ENCODE measurements at places on chromosomes 2 and 18.

DNA sequence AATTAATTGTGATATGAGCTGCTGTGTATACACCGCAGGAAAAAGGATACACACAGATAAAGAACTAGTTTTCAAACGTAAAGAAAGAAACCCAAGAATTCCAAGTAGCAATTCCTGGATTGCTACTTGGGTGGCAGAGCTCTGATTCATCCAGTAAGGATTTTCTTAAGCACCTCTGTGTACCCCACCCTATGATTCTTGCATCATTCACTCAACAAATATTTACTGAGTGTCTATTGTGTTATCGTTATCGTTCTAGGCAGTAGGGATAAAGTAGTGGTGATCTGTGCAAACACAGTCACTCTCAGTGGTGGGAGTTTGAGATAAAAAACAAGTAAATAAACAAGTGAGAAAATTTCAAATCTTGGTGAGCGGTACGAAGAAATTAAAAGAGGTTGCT is 4.9 kb upstream of the TMEM200C start:
- no peak for DNase-seq

GRCh38 chr2:186780701-186781316 is 68.2 kb downstream of the ZSWIM2 start:
- no peak for DNase-seq

GRCh38 chr2:157441072-157441454 is 2.8 kb downstream of the CYTIP start:
- no peak for DNase-seq

- DNase-seq: no peak
These were observed 43.6 kb downstream of the UGGT1 start for GRCh38 chr2:128134573-128134972.

GRCh38 chr2:100865816-100866460 is 46.0 kb downstream of the NPAS2 start:
- no peak for DNase-seq

DNA sequence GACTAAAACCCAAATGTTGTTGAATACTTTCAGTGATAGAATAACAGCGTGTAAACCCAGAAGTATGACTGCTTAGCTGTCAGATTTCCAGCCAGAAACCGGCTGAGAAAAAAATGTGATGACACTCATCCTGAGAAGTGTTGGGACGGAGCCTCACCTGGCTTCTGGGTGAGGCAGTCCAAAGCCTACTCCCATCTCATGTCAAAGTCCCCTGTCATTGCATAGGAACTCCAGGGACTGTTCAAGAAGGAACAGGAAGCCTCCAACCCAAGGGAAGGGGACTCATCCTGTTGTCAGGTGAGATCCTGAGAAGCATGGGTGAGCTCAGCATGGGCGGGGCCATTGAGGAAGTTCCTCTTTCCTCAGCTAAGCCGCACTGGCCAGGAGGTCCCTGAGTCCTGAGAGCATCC is 11.3 kb upstream of the CHRNA1 start:
- no peak for DNase-seq

DNA sequence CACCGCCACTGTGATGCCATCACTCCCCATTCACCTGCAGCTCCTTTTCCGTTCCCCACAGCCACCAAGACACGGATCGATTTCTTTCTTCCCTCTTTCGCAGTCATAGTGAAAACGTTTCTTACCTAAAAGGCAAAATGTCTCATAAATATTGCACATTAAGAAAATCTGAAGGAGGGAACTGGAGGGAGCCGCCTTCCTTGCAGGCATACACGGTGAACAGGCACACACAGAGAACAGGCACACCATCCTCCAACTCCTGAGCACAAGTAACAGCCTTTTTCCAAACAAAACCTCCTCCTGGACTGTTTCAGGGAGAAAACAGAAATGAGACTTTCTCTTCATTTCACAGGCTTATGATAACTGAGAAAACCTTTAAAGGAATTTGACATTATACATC is 17.0 kb downstream of the MRPS5 start:
- no peak for DNase-seq

DNA sequence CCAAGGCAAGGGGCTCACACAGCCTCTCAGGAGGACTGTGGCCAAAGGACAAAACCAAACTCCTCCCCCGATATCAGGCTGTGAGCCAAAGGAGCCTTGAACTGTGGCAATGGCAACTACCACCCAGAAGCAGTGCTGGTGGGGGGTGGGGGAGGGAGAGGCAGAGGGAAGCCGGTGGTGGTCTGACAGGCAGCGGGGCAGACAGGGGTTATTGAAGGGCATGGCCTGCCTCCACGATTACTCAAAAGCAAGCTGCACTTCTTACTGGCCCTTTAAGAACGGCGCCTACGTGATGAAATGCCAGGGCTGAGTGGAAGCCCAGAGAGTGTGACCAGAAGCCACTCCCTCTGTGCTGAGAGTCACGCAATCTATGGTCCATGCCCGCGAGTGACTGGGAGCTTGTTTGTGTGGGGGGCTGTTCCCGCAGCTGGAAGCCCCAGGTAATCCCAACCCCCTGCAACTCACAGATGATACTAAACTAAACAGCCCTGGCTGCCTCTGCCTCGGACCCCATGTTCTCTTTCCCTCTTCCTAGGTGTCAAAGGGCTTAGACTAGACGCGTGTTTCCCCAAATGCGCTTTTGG is 128.2 kb upstream of the CXCR4 start:
- peak; percentile 18 for DNase-seq

DNA sequence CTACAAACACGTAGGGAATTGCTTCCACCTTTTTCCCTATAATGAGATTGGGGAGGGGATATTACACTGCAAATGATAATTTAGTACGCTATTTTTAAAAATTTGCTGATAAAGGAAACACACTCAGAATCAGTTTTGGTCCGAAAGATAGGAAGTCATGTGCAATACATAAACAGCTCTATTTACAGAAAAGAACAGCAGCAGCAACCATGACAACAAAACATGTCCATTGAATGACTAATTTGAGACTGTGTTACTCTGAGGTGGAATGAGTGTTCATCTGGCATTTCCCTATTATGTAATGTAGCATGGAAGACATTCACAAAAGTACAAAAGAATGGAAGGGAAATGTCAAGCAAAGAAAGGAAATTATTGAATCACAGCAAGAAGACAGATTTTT is 337.2 kb downstream of the NBAS start:
- DNase-seq: no peak

GRCh38 chr18:50749421-50749820 is 70.4 kb downstream of the MRO start:
- DNase-seq: no peak

DNA sequence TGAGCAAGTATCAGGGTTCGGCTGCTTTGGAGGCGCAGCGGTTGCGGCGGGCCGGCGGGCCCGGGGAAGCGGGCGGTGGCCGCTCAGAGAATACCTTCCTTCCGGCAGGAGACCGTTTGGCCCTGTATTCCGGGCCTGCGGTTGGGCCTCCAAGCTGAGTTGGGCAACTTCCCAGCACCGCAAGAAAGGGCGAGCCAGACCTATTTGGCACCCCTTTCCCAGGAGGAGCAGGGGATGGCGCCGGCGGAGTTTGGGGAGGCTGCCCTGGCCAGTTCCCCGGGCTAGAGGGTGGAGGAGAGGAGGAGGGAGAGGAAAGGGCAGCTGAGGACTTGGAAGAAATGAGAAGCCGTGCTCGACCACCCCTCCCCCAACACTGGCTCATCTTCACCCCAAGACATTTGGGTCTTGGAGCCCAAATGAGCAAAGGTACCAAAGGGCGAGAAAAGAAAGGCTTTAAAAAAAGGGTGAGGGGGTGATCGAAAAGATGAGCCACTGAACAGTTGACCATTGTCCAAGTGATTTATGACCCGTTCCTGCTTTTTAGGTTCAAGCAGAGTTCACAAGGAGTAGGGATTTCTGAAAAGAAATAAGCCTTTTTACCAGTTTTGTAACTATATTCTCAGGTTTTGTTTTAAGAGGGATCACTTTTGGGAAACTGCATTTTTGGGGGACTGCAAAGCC is 8.4 kb downstream of the HOXD3 start:
- DNase-seq: no peak

DNA sequence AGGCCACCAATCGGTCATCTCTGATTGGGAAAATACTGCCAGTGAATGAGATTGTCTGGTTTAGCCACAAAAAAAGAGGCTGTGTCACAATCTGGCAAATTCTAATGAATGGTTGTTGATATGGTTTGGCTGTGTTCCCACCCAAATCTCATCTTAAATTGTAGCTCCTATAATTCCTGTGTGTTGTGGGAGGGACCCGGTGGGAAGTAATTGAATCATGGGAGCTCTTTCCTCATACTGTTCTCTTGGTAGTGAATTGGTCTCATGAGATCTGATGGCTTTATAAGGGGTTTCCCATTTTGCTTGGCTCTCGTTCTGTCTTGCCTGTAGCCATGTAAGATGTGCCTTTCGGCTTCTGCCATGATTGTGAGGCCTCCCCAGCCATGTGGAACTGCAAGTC is 838.3 kb downstream of the SLC4A3 start:
- no peak for DNase-seq

GRCh38 chr18:54647176-54647575 is 56.1 kb downstream of the DYNAP start:
- no peak for DNase-seq

DNA sequence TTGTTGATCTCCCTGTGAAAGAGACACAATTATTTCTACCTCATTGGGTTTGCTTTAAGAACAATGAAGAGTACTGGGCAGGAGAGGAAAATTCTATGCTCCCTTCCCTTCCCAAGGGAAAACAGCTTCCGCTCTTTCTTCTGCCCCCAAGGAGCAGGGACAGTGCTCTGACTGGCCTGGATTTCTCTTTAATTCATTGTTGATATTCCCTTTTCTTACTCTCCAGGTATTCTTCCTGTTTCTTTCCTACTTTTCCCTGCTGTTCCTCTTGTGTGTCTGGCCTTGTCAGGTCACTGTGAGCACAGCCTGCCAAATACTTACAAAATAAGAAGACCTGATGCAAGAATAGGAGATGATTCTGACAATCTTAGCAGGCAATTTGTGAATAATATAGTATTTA is 49.6 kb upstream of the SPAG16 start:
- no peak for DNase-seq

- no peak for DNase-seq
These were observed 98.6 kb upstream of the CABLES1 start for GRCh38 chr18:23036660-23037201.

DNA sequence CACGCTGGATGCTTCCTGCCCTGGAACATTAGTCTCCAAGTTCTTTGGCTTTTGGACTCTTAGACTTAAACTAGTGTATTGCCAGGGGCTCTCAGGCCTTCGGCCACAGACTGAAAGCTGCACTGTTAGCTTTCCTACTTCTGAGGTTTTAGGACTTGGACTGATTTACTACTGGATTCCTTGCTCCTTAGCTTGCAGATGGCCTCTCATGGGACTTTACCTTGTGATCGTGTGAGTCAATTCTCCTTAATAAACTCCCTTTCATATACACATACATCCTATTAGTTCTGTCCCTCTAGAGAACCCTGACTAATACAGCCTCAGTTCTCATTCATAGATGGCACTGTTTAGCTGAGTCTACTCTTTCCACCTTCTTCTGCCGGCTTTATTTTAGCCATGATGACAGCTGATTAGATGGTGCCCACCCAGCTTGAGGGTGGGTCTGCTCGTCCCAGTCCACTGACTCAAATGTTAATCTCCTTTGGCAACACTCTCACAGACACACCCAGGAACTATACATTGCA is 389.1 kb downstream of the NYAP2 start:
- no peak for DNase-seq

- no peak for DNase-seq
These were observed 1321.9 kb upstream of the CHAC2 start for GRCh38 chr2:52445686-52446085.

DNA sequence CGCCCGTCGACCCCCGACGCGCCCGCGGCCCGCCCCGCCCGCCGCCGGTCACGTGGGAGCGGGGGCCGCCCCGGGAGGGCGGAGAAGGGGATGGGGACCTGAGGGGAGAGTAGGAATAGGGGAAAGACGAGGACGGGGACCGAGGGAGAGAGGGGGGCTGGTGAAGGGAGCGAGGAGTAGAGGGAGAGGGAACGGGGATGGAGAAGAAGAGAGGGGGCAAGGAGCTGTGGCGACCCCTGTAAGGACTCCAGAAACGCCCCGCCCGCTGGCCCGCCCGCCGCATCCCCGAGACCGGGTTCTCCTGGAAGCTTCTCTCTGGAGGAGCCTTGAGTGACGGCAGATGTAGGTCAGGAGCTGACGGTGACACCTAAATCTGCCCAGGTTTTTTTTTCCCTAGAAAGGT is 615 bp downstream of the ADNP2 start:
- no peak for DNase-seq

- no peak for DNase-seq
These were observed 335.8 kb downstream of the RAD51AP2 start for GRCh38 chr2:17182399-17182798.

- DNase-seq: no peak
These were observed 79.7 kb downstream of the RRM2 start for GRCh38 chr2:10202131-10202665.

- DNase-seq: no peak
These were observed 44.7 kb downstream of the CMPK2 start for GRCh38 chr2:6820903-6821584.

DNA sequence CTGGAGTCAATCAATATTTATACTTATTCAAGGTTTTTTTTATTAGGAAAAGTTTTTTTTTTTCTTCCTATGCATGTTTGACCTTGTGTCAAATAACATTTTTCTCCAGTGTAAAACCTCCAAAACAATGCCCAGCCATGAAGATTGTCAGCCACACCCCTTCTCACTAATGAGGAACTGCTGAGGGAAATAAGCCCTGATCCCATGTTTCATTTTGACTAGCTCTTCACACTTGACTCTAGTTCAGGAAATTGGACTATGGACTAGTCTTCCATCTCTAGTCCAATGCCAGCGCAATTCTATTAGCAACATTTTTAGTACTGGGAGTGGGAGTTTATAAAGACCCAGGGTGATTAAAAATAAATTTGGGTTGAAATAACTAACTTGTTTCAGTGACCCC is 275.6 kb upstream of the CXCR4 start:
- no peak for DNase-seq

DNA sequence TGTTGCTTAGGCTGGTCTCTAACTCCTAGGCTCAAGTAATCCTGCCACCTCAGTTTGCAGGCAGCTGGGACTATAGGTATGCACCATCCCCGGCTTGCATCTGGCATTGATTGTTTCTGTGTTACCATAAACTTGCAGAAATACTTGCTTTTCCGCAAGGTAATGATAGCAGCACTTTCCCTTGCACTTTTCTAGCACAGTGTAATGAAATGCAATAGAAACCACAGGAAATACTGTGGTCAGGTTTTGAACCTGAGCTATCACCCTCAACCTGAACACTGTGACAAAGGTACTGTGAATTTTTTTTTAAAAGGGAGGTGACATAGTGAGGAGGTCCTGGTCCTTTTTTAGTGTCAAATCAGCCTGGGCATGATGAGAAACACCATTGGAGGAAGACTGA is 38.3 kb downstream of the DHRS9 start:
- DNase-seq: no peak

Data from esophagus squamous epithelium (tissue), 5 donors.